Activated T-cell treated with anti-CD3 and anti-CD28 coated beads, Interleukin-2, amount 50 U/mL, for 4 hours (primary cell): ENCODE measurements at places on chromosomes 11 and 22. TPM values are rescaled to one million over a fixed set of nuclear protein-coding genes. Genes with fewer than 3 reads are reported as not detected.

OR52A1 gene
- not detected for total RNA-seq

DNA sequence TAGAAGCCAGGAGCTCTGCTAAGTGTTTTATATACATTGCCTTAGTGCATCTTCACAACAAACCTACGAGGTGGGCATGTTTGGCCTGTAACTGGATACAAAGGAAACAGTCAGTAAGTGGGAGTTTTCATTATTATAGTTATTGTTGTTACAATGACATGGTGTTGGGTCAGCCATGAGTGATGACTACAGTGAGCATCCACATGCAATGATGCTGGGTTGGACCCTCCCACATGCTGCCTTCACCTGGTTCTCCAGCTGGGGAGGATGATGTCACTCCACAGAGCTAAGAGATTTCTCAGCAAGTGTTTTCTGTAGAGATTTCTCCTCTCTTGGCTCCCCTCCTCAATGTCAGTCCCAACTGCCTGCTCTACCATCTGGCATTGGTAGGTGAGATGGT is 59.3 kb downstream of the EHF start:
- no peak for DNase-seq

GRCh38 chr11:40037005-40037404 is 1422.4 kb downstream of the LRRC4C start:
- no peak for DNase-seq

GRCh38 chr11:112723676-112724495 is 237.3 kb upstream of the NCAM1 start:
- DNase-seq, result no peak

DNA sequence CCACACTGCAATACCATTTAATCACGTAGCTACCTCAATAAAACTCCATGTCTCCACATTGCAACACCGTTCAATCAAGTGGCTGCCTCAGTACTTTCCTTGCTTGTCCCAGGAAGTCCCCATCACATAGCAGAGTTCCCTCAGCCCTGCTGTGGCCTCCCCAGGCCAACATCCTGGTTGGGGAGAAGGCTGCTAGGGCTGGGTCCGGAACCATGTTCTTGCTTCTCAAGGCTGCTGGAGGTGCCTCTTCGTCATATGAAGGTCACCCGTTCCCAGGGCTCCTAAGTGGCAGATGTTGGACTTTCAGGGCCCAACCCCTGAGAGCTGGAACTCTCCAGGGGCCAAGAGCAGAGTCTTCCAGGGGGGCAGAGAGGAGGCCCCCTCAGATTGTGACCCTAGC is 3.3 kb downstream of the ART5 start:
- DNase-seq, result no peak
